ENCODE measurements at places on chromosomes 3 and 15.

DNA sequence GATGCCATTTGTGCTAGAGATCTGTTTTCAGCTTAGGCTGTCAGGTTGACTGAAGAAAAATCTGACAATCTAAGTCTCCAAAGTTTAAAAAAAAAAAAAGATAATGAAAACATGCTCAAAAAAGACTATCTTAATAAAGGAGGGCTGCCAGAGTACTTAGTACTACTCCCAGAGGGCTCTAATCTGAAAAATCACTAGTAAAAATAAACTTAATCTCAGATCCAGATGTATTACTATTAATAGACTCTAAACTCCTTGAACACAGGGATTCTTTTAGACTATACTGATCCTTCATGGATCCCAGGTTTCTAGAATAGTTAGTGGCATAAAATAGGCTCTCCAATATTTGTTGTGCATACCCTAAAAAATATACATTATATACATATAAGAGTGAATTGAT, 34.0 kb downstream of the TOPBP1 start:
- no peak for DNase-seq

DNA sequence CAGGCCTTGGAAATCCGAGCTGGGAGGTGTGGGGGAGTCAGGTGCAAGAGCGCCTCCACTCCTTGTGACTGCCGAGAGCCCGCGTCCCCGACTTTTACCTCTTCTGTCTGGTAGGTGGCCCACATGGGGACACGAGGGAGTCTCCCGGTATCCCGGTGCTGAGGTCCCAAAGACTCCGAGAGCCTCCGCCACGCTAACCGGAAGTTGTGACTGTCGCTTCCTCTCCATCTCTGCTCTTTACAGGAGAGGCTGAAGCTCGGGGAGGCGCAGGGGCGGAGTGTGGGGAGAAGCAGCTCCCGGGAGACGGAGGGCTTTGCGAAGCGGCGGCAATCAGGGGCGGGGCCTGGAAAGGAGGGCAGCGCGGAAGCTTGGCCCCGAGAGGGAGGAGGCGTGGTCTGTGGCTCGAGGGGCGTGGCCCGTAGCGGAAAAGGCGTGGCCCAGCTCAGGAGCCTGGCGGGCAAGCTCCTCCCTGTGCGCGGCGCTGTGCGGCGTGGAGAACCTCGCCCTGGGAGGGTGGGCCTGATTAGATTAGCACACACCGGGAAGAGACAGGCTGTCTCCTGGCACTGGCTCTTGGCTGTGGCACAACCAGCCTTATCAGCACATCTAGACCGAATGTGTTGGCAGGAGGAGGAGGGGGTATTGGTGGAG, 143.9 kb downstream of the GABRB3 start:
- no peak for DNase-seq

- DNase-seq = no peak
These were observed 60.8 kb upstream of the MEF2A start for GRCh38 chr15:99504823-99505551.

DNA sequence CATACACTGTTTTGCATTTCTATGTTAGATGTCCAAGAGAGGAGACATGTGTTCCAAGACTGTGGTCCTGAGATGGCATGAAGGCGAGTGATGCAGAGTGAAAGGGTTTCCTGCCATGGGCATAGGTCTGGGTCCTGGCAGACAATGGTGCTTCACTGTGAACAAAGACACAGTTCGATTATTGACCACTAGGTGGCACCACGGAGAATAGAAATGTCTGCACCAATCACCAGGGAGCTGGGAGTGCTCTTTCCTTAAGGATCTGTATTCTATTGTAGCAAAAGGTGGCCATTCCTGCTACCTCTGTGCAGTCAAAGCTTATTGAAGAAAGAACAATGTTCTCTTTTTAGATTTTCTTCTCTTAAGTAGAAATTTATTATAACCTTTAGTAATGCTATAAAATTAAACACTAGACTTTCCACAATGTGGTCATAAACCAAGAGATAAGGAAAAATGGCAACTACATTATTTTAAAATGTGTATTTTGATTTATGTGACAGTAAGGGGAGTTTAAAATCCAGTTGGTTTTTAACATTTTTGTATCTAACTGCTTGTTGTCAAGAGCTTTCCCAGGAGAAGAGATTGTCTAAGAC, 88.7 kb downstream of the GABRG3 start:
- no peak for DNase-seq

DNA sequence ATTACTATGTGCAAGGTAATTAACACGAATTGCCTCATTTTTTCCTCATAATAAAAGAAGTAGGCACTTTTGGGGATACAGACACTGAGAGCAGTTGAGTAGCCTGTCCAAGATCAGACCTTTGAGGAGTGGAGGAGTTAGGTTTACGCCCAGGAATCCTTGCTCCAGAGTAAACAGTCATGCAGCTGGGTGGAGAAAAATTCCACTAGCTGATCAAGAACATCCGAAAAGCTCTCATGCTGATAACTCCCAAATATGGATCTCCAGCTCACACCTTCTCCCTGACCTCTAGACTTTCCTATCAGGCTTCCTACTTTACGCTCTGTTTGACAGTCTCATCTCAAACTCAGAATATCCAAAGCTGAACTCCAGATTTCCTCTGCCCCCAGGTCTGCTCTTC, 53.3 kb downstream of the ST6GAL1 start:
- DNase-seq = no peak

- no peak for DNase-seq
These were observed 83.8 kb downstream of the GADL1 start for GRCh38 chr3:30810625-30811024.

GRCh38 chr3:161423911-161424522, 52.7 kb upstream of the SPTSSB start:
- peak; percentile 22 for DNase-seq

DNA sequence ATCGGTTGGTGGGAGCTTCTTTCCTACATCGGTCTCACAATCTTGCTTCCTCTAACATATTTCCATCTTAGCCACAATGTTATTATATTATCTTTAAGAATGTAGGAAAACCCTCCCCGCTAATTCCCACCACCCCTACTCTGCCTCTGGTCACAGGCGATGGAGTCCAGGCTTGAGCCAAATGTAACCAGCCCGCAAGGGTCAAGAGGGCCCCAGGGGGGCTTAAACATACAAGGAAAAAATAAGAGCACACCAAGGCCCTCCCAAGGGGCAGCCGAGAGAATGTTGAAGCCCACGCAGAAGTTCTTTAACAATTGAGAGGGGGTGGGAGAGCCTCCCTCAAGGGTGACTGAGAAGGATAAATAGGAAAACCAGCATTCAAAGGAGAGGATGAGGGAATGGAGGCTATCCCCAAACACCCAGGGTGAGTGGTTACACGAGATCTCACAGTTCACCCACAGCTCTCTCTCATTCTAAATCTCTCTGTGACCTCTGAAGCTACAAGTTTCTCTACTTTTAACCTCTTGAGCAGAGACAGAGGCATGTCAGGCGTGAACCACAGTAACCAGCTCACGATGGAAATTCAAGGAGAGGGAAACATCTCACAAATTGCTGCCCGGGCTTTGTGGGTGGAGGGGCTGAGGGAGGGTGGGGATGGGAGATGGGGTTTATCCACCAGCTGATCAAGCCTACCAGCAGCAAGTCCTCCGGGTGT, 31.4 kb upstream of the UACA start:
- DNase-seq = peak; percentile 70

DNA sequence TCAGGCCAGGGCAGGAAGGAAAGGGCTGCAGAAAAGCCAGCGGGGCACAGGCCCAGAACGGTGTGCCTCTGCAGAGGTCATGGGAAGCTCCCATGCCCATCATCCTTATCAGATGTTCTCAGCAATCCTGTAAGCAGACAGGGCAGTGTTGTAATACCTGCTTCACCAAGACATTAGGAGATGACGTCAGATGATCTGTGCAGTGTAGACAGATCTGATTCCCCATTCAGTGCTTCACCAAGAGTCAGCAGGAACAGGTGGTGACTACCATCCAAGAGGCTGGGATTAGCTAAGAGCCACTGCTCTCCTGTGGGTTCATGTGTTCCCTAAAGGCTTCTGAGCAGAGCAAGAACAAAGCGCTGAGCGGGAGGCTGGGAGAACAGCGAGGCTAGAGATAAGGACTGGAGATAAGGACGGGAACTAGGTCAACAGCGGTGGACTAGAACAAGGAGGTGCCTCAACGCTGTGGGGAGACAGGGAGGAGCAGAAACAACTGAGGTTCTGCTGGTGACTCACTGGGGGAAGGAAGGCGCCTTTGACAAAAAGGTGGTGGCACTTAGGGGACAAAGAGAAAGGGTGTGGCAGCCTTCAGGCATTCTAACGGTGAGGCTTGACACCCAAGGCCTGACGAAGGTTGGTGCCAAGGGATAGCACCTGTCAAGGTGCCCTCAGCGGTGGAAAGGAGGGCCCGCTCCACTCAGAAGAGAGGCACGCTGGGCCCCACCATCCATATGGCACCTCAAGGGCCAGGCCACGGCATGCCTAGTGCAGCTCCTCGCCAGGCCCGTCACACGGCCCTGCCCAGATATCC, 28.4 kb downstream of the CCDC12 start:
- no peak for DNase-seq

DNA sequence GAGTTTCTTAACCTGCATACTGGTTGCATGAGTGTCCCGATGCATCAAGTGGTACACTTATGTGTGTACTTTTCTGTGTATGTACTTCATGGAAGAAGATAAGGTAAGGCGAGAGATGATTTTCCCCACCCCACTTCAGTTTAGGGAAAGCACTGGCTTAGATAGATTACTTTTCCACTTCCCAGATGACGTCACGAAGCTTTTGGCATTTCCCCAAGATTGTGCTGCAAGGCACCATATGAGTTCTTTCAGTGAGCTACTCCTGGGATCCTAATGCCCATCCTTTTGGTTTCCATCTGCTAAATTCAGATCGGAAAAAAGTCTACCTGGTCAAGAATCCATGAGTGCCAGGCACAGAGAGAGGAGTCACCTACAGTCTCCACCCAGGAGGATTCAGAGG, 4.5 kb downstream of the IL17RB start:
- peak; percentile 7 for DNase-seq

DNA sequence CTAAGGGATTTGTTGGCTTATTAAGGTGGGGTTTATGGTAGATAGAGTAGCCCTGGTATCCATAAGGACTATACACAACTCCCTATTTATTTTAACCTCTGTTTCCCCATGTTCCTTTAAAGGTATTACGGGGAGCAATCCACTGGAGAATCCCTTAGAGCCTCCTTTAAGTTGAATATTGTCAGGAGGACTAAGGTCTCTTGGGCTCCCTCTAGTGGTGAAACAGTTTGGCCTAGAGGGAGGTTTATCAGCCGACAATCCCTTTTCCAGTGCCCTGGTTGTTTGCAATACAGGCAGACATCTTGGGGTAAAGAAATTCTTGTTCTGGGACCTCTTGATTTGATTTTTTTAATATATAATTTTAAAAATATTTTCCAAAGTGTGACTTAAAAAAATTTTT, 12.9 kb downstream of the OPA1 start:
- DNase-seq = peak; percentile 34

DNA sequence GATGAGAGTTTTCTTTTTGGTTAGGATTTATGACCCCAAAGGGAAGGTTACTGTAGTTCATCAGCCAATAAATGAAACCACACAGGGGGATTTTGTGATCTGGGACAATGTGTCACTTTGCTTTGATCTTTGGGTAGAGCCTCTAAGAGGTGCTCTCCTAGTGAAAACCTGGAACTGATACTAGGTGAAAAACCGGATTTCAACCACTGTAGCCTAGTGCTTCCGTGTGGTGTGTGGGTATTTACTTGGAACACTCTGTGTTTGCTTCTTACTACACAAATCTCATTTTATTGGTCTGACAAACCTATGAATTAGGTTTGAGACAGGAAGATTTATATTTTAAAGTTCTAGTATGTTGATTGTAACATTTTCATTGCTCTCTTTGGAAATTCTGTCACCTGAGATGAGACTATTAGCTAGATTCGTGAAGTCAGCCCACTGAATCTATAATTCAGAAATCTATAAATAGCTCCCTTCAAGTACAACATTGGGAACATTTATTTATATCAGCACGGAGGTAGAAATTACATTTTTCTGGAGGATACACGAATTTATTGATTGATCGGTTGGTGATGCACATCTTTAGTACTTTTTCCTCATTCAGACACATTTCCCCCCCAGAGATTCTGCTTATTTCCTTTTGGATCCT, 119.8 kb downstream of the AKAP13 start:
- no peak for DNase-seq

GRCh38 chr15:81466741-81467140, 92.7 kb upstream of the TMC3 start:
- DNase-seq = no peak

GRCh38 chr3:138803006-138803653, 31.6 kb downstream of the PIK3CB start:
- DNase-seq = no peak

GRCh38 chr3:23219552-23219951, 16.4 kb downstream of the UBE2E2 start:
- no peak for DNase-seq

GRCh38 chr3:81761904-81762580, 597 bp upstream of the GBE1 start:
- no peak for DNase-seq

- no peak for DNase-seq
These were observed 27.1 kb upstream of the AP4E1 start for GRCh38 chr15:50881121-50882048.

All from stromal cell of bone marrow (primary cell).